NB4 (cell line): ENCODE measurements at places on chromosomes 2 and 18.

GRCh38 chr18:70188113-70188512 is 17.4 kb downstream of the RTTN start:
- no peak for DNase-seq

DNA sequence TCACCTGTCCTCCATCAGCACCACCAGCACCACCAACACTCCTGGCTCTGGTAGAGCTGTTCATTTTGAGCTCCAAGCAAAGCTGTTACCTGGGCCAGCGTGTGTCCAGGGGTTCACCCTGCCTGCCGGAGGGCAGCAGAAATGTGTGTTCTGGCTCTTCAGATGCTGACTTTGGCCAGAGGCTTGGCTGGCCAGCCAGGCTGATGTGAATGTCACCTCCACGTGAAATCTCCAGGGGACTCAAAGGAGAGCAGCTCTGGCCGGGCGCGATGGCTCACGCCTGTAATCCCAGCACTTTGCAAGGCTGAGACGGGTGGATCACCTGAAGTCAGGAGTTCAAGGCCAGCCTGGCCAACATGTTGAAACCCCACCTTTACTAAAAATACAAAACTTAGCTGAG is 33.5 kb downstream of the CIB4 start:
- no peak for DNase-seq

GRCh38 chr2:150214626-150215025 is 272.8 kb downstream of the RND3 start:
- DNase-seq = no peak

GRCh38 chr2:240441326-240441992 is 6.0 kb downstream of the GPC1 start:
- DNase-seq = no peak

GRCh38 chr2:95264624-95265023 is 9.6 kb upstream of the PROM2 start:
- DNase-seq = no peak

- no peak for DNase-seq
Observed at GRCh38 chr2:26572591-26572990, 68.6 kb downstream of the CIB4 start.

GRCh38 chr2:85394976-85395375 is 15.2 kb downstream of the CAPG start:
- no peak for DNase-seq

DNA sequence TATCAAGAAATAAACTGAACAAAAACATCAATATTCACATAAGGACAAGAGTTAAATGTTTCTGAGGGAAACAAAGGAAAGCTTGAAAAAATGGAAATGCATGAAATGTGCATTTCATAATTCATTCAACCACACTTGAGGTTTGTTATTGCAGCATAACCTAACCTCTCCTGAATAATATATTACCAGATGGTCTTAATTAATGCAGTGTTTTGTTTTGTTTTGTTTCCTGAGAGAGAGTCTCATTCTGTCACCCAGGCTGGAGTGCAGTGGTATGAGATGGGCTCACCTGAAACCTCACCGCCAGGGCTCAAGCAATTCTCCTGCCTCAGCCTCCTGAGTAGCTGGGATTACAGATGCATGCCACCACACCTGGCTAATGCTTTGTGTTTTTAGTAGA is 139.9 kb upstream of the PIEZO2 start:
- no peak for DNase-seq

- no peak for DNase-seq
Observed at GRCh38 chr2:27216416-27217137, 592 bp upstream of the CAD start.

DNA sequence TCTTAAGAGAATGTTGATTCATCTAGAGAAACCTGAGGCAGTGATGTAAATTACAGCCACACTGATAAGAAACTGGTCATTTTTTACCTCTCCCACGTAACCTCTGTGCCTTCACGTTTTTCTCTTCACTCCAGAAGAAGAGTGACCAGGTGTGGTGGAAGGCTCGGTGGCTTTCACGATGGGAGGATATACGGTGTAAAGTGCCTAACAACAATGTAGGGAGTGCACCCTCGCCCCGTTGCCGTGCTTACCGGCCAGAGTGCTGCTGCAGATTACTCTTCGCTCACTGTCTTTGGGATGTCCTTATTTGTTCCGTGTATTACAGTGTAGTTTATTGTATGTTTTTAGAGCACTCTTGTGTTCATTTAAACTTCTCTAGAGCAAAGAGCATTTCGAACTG is 46.5 kb downstream of the NCK2 start:
- DNase-seq = no peak

DNA sequence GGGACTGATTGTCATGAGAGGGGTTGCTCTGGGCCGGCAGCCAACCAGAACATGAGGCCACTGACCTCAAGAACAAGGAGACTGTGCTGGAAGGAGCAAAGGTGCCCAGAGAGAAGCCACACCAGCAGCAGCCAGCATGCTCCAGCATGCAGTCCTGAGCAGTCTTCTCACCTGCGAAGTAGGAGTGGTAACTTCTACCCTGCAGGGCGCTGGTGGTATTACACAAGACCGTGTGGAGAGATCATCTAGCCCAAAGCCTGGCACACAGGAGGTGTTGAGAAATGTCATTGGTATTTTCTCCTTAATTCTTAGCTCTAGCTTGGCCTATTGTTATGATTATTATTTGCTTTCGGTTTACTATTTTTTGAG is 132.7 kb downstream of the TSN start:
- peak; percentile 39 for DNase-seq

- DNase-seq = no peak
Observed at GRCh38 chr2:7849027-7849426, 832.8 kb upstream of the ID2 start.

DNA sequence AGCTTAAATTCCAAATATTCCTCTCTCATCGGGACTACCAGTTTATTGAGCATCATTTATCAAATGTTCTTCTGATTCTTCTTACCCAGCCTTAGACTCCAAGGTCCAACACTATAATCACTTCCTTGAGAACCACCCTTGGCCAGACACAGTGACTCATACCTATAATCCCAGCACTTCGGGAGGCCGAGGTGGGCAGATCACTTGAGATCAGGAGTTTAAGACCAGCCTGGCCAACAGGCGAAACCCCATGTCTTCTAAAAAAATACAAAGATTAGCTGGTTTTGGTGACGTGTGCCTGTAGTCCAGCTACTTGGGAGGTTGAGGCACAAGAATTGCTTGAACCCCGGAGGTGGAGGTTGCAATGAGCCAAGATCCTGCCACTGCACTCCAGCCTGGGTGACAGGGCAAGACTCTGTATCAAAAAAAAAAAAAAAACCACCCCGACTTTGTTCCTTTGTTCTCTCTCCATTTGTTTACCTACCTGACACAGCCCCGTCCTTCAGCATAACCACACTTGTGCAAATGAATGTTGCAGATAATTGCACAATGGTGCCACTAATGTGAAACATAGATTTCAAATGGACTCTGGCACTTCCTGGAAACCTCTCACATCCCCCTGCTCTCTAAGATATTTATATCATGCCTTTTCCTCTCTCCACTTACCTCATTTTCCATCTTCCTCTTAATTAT is 38.9 kb upstream of the LPIN2 start:
- peak; percentile 40 for DNase-seq

GRCh38 chr2:30800159-30800558 is 7.1 kb downstream of the CAPN13 start:
- DNase-seq = peak; percentile 7

- no peak for DNase-seq
Observed at GRCh38 chr18:12741351-12741750, 38.5 kb downstream of the PSMG2 start.

DNA sequence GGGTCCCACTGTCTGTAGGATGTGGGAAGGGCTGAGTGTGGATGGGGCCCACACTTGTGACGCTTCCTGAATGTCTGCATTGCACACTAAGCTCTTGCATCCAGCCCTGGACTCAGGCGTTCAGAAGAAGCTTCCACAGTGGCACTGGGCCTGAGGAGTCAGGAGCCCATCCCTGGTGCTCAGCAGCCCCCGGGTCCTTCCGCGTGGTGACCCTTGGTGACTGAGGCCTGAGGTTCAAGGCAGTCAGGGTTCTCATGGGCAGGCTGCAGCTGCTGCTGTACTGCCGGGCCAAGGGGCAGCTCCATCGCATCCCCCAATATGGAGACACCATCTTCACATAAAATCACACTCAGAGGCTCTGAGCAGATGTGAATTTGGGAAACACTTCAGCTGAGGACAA is 65.8 kb upstream of the TUBA3E start:
- DNase-seq = no peak

GRCh38 chr18:72102412-72102811 is 441.7 kb downstream of the CBLN2 start:
- no peak for DNase-seq

DNA sequence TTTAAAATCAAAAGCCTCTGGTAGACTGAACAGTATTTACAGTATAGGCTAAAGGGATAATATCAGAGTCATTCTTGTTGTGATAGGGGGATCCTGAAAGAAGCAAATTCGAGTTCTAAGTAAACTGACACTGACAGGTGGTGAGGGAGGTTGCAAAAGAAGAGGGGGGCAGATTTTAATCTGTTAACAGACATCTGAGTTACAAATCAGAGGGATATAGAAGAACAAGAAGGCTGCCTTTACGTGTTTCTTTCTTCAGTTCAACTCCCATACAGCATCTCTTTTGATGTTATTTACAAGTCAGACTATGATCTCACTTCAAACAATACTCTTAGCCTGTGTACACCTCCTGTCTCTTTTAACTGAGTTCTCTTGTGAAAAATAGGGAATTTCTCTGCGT is 16.3 kb upstream of the ITGA4 start:
- no peak for DNase-seq

DNA sequence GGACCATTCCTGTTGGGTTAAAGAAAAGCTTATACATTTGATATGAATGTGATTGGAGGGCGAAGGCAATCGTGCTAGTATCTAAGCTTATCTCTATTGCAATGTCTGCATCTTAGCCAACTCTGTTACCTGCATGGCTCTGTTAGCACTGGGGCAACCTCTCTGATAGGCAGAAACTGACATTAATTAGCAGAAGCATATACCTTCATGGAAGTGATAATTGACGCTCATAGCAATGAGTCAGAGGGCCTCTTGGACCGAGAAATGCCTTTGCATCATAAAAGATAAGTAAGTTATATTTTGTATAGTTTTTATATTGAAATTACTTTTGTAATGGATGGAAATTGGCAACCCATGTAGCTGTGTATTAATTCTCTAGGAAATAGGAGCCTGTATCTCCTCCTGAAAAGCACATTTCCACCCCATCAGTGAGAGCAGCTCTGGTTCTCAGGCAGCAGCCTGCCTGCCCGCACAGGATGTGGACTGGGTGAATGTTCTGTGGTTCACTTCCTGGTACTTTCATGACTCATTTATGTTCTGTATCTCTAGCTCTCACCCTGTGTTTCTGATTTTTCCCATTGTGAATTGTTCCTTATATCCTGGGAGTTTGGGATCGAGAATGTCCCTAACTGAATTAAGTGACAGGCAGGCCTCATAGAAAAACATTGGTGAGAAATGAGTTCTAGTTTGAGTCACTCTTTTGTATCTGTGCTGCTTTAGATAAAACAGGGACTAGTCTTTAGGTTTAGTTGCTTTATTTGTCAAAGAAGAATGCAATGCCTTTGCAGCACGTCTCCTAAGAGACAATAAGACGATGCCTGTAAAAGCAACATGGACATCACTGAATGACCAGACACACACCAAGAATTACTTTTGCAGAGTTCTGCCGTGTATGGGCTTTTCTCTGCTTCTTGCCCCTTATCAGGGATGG is 344.9 kb downstream of the DCDC2C start:
- no peak for DNase-seq

DNA sequence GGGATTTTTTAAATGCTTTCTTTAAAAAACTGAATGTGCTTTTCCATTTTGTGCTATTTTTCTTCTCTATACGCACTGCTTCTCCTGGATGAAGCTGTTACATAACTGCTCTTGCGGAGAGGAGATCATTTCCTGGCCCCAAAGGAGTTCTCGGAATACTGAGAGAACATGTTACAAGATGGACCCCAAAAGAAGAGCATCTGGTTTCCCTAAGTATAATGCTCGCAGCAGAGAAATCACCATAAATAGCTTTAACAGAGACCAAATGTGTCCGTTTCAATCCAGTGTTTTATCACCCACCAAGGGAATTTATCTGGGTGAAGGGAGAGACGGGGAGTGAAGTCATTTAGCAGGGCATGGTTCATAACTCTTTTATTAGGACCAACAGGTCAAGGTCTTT is 80.1 kb downstream of the RBM43 start:
- no peak for DNase-seq

DNA sequence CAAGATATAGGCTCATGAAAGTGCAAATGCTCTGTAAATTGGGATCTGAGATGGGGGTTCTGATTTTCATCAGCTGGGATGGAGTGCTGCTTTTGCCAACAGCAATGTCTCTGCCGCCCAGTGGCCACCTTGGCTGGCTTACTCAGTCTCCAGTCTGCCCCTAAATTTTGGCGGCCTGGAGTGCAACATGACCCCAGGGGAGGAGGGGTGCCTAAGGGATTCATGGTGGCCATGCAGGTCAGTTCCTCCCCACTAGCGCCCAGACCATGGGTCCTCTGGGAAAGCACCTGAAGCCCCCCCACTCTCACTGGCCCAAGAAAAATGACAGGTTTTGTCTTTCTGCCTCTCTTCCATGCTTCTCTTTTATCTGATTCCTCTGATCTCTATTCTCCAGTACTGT is 45.0 kb downstream of the SLC4A3 start:
- no peak for DNase-seq

DNA sequence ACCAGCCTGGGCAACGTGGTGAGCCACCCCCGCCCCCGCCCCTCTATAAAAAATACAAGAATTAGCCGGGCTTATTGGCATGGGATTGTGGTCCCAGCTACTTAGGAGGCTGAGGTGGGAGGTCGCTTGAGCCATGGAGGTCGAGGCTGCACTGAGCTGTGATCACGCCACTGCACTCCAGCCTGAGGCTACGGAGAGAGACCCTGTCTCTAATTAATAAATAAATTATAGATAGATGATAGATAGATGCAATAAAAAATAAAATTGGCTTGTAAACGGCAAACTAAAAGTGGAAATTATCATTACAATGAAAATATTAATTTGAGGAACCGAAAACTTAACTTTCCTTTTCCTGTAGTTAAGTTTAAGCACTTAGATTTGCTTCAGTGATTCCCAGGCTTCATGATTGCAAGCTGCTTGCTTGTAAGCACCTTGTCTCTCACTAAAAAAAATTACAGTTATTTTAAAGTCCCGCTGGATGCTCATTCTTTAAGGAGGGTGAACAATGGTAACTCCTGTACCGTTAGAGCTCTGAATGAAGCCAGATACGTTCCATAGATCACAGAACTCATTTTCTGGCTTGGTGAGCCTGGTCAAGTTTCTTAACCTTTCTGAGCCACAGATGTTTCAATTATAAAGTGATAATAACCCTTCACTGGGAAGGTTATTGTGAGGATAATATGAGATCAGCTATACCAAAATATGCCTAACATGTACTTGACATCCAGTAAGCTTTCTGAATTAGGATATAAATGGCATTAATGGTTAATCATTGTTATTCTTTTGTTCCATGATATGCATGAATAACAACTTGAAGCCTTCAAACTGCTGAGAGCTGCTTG is 9.3 kb upstream of the NARS1 start:
- DNase-seq = no peak

GRCh38 chr2:190763901-190764514 is 115.1 kb downstream of the NAB1 start:
- DNase-seq = no peak
